ENCODE measurements at places on chromosomes 2 and 18.

DNA sequence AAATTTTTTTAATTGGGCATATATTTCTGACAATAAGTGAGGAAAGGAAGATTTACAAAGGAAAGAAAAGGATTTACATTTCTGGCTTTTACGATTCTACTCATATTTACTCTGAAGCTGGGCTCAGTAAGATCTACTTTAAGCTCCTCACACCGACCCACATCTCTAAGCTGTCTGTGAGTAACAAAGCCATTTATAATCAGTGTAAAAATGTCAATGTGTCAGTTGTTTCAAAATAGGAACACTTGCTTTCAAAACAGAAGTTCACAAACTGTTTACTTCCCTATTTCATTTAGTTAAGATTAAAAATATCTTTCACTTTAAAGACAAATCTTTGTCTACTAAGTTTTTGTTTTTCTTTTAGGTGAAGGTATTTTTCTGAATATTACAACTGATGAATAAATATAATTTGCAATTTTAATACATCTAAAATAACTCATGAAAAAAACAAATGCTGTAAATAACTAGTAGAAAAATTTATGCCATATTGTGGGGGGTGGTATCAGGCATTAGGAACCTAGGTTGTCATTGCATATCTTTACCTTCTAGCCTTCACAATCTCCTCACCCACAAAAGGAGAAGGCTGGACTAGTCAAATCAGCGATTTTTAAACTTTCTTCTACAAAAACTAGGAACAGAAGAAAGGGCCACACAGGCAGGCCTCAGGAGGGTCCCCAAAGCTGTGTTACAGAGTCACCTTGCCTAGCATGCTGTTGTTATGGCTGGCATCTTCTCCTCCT, 64.5 kb downstream of the TMEM131 start:
- DNase-seq: no peak

GRCh38 chr2:44038277-44038676, 42.5 kb upstream of the LRPPRC start:
- no peak for DNase-seq

DNA sequence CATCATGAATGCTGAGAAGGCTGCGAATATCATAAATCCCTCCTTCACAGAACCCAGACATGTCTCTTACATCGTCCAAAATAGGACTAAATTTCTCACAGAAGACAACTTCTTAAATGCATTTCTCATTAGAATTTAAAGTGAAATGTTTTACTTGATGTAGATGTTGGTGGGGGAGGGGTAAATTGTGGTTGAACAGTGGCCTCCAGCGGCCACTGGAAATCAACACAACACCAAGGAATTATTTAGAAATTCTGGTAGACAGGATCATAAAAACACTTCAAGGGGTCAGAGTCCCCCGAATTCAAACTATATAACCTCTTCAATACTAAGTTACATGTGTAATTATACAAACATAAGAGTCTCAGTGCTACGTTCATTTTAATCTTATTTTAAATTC, 135.9 kb downstream of the ABCA12 start:
- no peak for DNase-seq

- no peak for DNase-seq
These were observed 221.3 kb downstream of the PTH2R start for GRCh38 chr2:208627916-208628315.

- DNase-seq: no peak
These were observed 18.0 kb upstream of the FAP start for GRCh38 chr2:162261032-162261945.

Data from type B pancreatic cell (in vitro differentiated cells).